H54 (cell line): ENCODE measurements at places on chromosomes 3 and 15.

DNA sequence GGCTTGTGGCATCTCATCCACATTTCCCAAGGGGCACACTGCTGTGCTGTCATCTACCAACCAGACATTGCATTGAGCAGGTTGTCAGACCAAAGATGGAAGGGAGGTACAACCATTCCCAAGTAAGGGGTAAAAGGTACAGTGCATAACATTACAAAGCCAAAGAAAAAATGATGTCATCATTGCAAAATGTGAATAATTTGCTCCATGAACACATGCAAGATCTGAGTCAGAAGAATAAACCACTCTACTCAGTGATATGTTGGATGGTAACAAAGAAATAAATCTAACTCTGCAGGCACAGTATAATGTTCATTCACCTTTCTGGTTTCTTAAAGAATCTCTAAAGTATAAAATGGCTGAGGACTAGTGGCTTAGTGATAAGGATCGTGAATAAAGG lies 202.7 kb downstream of the MAGI1 start:
- no peak for DNase-seq

- DNase-seq: no peak
Observed at GRCh38 chr3:194854659-194855390, 169.1 kb downstream of the FAM43A start.

- DNase-seq: no peak
Observed at GRCh38 chr3:81164806-81165205, 596.6 kb downstream of the GBE1 start.

DNA sequence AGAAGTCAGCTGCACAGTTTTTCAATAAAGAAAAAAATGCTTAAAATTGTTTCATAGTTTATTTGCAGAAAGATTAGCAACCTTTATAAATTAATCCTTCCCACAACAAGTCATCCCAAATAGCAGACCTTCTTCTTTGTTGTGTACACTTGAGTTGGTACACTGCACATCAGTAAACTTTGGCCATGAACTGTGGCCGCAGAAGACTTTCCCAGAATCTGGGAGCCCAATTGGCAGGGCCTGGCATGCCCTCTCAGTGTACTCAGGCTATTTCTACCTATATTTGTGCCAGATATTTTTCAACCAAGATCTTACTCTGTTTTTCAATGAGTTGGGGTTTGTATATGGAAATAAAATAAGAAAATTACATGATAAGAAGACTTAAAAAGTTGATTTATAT lies 133.1 kb downstream of the DIPK2A start:
- DNase-seq: no peak

GRCh38 chr3:87468938-87469337 lies 192.6 kb upstream of the POU1F1 start:
- DNase-seq: no peak

DNA sequence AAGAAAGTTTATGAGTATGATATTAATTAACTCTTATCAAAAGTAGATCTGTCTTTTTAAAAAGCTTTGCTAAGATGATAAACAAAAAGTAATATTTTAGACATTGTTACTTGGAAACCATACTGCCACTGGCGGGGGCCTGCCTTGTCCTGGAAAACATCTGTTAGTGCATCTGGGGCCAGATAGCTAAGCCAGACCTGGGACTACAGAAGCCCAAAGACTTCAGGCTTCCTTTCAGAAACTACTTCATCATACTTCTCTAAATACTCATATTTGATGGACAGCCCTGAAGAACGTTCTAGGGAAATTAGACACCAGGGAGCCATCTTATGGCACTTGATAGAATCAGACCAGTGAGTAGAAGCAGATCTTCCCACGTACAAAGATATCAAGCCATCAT lies 795.4 kb upstream of the SEMA6D start:
- DNase-seq: no peak

DNA sequence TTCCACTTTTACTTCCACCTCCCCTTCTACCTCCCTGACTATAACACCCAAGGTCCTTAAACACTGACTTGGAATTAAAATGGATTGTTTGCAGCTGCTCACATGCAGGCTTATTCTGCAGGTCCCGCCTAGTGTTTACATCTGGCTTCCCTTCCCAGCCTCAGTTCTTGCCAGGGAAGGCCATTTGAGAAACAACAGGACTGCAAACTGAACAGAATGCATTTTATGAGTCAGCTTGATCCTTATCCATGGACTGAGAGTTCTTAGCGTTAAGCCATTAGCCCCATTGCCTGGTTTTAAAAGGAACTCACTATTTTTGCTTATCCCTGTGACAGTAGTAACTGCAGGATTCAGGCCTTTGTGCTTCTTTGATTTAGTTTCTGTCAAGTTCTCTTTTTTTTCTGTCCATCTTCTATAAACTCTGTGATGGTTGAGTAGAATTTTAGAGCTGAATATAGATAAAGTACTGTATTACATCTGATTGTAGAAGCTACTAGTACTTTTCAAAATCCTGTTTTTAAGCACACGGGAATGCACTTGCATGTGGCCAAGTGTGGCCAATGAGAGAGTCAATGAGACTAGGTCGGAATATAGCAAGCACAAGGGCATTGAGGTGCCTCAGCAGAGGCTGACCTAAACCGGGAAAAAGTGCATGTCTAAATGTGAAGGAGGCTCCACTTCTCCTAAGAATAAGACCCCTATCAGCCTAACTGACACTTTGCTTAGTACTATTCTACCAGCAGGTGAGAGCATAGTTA lies 106.4 kb downstream of the TUSC7 start:
- no peak for DNase-seq

DNA sequence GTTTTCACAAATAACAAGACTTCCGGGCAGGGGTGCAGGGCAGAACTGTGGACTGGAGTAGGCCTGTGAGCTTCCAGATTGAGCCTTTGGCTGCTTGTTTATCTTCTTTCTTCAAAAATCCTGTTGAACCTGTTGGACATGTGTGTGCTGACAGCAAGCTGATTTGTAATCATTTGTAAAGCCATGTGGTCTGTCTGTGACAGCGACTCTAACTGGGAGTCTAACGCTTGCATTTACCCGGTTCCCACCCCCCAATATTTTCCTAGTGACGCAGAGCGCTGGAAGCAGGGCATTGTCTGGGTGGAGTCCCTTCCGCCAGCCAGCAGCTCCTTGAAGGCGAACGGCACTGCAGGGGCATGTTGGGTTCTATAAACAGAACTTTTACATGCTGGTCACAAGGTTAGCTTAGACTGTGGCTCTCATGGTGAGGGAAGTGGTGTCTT lies 85.7 kb upstream of the MYZAP start:
- DNase-seq: no peak

- no peak for DNase-seq
Observed at GRCh38 chr15:90033006-90033405, 31.9 kb downstream of the ZNF710 start.

DNA sequence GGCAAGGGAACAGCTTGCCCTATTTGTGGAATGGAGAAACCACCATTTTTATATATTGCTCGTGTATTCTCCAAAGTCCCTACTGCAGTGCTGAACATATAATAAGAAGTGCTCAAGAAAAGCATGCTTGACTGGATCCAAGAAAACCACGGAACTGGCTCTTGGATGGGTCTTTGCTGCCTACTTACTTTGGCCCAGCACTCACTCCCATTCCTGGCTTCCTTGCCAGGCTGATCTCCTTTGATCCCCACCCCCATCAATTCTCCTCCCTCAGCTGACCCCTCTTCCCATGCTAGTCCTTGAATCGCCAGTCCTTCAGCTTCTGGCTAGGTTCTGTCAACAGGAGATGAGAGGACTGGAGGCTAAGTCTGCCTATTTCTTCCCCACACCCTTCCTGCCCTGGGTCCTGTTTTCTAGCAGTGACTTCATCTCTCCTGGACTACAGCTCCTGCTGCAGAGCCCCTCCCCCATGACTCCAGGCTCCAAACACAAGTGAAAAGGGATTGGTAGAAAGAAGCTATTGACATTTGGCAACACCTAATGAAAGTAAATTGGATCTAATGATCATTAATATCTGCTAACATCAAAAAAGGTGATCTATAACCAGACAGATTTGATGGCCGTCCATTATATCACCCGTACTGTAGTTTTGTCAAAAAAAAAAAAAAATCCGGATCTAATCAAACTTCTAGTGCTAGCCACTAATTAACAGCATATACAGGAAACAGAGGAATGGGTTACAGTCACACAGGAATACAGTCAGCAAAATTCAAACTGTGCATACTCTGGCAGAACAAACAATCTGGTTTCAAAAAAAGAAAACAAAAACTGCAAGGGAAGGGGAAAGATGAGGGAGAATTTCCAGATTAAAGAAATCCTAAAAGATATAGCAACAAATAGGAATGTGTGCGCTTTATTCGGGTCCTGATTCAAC lies 7.8 kb downstream of the FAM240A start:
- no peak for DNase-seq

- no peak for DNase-seq
Observed at GRCh38 chr15:48273049-48273448, 58.2 kb upstream of the DUT start.

DNA sequence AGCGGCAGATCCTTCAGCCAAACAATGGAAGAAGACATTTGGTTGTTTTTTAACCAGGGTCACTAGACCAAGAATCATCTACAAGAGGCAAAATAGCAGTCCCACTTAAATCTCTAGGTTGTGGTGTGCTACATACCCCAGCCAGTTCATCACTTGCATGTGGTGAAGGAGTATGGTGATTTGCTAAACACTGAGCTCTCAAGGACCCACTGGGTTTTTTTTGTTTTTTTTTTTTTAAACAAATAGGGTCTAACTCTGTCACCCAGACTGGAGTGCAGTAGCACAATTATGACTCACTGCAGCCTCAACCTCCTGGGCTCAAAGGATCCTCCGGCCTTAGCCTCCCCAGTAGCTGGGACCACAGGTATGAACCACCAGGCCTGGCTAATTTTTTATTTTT lies 508.0 kb downstream of the FOXP1 start:
- no peak for DNase-seq

DNA sequence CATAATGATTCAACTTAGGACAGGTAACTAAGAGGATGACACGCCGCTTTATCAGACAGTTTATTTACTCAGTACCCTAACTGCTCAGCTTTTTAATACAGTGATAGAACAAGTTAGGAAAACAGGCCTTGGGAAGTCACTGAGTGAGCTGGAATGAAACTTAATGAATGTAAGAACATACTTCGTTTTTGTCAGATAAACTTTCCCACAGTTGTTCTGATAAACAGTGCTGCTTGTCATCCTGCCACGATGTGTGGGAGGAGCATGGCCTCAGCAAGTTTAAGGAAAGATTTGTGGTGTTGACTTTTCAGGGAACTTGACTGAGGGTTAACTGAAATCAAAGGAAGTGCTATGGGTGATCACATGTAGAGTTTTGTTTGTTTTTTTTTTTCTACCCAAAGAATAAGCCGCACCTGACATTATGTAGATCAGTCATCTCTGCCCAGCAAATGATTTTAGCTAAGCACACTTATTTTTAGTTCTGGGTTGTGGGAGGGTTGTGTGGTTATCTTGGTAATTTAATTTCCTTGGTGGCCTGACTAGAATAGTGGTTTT lies 5.6 kb upstream of the P2RY14 start:
- no peak for DNase-seq

DNA sequence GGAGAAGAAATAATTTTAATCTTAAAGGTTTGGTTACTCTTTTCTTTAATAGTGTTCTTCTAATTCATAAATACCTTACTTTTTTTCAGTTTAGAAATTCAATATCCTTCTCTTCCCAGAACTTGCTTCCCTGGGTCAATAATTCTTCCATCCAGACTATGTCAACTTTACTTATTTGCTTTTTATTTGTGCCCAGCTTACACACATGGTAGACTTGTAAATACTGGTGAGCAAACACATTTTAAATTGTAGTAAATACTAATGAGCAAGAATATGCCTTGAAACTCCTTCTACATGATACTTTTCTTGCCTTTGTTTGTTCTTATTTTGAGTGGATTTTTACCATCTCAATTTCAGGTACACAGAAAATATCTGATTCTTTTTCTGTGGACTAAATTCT lies 33.7 kb downstream of the SST start:
- DNase-seq: no peak

DNA sequence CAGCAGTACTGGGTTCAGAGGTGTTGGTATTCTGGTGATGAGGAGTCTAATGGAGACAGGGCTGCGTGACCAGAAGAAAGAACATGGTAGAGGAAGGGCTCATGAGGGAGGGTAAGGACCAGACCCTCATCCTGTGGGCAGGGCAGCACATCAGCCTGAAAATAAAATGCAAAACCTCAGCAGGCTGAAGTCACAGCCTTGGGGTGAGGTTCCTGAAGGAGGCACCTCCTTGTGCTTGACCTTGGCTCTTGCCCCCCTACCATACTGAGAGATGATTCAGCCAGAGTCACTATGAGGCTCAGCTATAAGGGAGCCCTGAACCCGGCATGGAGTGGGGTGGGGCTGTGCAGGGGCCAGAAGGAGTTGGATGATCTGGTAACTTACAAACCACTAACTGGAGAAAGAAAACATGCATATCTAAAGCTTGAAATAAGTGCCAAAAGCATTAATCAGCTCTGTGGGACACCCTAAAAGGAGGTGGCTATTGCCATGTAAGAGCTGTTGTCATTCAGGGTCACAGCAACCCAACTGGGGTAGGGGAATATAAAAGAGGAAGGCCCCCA lies 60.2 kb downstream of the CORO2B start:
- peak; percentile 44 for DNase-seq

DNA sequence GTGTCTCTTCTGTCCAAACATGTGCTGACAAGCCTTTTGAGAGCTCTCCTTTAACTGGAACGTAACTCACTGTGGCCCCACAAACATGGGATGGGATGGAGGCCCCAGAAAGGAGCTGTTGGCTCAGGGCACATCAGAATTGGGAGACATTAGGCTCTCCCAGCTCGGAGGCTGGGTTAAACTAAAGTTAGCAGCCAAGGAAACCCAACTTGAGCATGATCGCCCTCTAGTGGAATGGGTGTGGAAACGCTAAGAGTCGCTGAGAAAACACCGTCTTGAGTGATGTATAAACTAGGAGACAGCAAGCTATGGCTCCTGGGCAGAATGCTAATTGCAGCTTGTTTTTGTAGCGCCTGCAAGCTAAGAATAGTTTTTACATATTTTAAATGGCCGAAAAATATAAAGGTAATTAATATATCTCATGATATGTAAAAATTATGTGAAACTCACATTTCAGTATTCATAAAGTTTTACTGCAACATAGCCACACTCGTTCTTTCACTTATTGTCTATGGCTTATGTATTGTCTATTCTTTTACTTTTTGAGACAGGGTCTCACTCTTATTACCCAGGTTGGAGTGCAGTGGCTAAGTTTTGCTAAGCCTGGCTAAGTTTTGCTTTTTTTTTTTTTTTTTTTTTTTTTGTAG lies 138.8 kb upstream of the HACD2 start:
- DNase-seq: peak; percentile 59

DNA sequence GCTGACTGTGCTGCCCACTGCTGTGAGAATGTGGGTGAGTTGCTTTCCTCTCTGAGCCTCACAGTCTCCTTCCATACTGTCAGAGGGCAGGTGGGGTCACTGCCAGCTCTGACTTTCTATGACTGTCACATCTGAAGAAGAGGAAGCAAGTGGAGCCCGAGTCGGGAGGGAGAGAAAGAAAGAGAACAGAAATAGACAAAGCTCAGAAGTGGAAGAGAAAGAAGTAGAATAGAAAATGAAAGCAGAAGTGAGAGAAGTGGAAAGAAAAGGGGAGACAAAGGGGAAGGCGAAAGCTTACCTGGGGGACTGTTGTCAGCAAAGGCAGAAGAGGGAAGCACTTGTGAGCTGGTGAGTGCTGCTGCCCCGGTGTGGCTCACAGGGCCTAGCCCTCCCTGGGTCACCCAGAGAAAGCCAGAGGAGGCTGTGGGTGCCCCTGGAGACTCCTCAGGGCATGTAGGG lies 57.9 kb downstream of the EPHB1 start:
- DNase-seq: no peak

GRCh38 chr3:163033652-163034051 lies 1537.0 kb downstream of the OTOL1 start:
- DNase-seq: no peak
